ENCODE measurements at places on chromosomes 5 and 9. TPM values are rescaled to one million over a fixed set of nuclear protein-coding genes. Genes with fewer than 3 reads are reported as not detected.

GRCh38 chr9:132787748-132788159 is 90.3 kb downstream of the AK8 start:
- no peak for DNase-seq

- no peak for DNase-seq
Measured at GRCh38 chr5:83487155-83487554, 15.6 kb downstream of the VCAN start.

DNA sequence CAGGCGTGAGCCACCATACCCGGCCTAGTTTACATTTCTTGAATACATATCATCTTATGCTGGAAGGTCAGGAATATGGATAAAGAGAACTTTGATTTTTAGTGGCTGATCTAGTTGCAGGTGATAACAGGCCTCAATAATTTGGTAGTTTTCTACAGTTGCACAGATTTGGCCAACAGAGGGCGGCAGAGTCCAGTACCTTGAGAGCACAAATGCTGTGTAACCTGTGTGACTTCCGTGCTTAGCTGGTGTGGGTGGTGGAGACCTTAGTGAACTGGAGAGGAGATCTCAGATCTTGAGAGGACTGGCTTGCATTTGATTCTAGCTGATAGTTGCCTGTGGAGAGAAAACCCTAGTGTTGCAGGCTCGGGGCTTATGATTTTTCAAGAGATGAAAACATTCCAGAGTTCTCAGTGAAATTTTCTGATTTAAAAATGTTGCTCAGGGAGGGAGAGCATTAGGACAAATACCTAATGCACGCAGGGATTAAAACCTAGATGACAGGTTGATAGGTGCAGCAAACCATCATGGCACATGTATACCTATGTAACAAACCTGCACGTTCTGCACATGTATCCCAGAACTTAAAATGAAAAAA is 17.4 kb upstream of the GPR151 start:
- DNase-seq = peak; percentile 61

DNA sequence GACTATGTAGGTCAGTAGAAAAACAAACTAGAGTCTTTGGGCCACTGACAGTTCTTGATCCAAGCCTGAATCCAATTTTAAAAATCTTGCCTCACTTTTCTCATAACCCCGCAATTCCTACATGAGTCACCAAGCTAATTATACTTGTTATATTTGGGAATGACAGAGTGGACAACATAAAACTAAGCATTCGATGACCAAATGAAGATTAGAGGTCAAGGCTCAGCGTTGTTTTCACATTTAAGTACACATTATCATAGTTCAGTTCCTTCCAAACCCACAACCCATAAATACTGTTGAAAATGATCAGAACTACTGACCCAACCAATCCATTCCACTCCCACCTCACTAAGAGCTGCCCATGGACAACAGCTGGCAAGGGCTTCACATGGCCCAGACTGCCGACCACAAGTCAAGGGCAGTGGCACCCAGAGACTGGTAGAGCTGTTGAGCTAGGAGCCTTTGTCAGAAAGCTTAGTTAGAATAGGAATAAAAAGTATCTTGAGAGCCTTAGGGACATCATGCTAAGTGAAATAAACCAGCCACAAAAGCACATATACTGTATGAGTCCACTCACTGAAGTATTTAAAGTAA is 64.2 kb downstream of the MYO10 start:
- no peak for DNase-seq

FGD3 gene
- not detected for total RNA-seq

DNA sequence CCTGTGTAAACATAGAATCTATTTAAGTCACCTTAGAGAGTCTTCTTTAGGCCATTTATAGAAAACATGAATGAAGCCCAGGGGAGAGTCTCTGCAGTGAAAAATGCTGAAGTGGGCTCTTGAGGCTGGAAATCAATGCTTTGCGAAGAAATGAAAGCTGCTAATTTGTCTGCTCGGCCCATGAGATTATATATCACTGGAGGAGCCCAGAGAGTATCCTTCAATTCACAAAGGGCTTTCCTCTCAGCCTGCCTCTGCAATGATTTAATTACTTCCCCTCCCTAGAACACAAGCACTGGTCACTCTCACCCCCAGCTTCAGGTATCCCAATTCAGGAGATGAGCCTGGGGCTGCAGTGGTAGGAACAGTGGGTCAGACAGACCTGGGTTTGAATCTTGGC is 8.2 kb upstream of the DRD1 start:
- DNase-seq = no peak

FOXI1 gene
- total RNA-seq = not detected

DNA sequence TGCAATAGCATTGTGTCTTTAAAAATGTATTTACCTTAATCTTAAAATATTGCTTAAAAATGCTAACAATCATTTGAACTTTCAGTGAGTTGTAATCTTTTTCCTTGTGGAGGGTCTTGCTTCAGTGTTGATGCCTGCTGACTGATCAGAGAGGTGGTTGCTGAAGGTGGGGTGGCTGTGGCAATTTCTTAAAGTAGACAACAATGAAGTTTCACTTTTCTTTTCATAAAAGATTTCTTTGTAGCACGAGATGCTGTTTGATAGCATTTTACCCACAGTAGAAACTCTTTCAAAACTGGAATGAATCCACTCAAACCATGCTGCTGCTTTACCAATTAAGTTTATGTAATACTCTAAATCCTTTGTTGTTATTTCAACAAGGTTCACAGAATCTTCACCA is 50.8 kb downstream of the NR3C1 start:
- no peak for DNase-seq

DNA sequence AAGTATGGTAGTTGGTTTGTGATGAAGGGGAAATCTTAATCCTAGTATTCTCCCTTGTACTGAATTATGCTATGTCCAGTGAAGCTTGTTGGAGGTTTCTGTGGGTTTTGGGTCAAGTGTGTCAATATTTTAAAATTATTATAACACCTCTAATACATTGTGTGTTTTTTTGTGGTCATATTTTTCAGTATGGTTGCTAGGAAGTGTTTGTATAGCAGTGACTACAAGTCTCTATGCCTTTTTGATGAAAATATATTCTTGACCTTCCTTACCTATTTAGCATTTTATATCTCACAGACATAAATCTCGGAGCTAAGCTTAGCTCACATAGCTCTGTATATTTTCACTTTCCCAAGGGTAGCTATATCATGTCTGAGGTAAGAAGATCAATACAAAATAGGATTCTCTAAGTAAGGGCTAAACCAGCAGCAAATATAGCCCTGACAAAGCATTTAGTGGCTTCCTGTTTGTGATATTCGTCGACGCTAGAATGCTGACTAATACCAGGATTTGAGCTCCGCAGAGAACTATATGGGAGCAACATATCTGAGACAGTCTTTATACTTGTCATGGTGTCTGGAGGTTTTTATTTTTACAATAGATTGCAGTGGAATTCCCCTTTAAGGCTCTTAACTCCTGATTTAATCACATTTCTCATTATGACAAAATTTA is 82.3 kb downstream of the MACIR start:
- DNase-seq = peak; percentile 24

PLCXD3 gene
- not detected for total RNA-seq

DNA sequence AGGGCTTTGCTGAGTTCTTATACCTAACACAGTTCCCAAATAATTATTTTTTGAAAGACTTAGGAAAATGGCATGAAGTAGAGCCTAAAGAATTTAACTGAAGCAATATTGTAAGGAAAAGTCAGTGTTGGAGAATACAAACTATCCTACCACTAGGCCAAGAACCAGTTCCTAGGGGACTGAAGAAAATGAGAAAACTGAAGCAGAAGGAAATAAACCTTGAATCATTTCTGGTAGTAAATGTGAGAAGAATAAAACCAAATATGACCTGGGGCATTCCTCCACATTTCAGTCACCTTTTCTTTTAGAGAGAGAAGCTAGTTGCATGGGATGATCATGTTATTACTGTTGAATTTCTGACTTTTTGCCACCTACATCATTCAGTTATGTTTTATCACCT is 1393.9 kb upstream of the C9orf72 start:
- no peak for DNase-seq

ARHGEF39 gene
- 6.5 TPM for total RNA-seq

- DNase-seq = no peak
Measured at GRCh38 chr5:82164977-82165713, 113.0 kb downstream of the RPS23 start.

PCDHA6 gene
- not detected for total RNA-seq

DNA sequence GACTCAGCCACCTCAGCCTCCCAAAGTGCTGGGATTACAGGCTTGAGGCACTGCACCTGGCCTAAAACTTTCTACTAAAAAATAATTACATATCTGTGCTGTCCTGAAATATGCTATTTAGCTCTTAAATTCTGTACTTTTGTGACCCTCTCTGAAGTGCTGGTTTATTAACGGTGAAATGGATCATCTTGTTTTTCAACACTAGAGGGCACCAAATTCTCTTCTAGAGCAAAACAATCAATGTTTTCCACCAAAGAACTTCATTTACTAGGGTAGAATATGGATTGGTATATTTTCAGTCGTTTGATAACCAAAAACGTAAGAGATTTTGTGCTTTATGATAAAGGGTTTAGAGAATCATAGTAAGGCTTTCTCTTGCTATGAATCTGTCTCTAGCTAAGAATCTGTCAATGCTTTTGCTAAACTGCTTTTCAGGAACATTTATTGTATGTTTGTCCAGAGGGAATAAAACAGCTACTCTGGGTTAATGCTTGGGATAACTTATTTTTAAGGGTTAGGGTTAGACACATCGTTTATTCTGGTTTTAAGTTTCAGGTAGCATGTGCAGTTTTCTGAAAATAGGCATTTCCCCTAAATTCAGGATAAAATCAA is 63.6 kb downstream of the RNF180 start:
- DNase-seq = peak; percentile 49

OR1J2 gene
- total RNA-seq = not detected

- DNase-seq = no peak
Measured at GRCh38 chr5:160185626-160186360, 43.5 kb upstream of the FABP6 start.

DNA sequence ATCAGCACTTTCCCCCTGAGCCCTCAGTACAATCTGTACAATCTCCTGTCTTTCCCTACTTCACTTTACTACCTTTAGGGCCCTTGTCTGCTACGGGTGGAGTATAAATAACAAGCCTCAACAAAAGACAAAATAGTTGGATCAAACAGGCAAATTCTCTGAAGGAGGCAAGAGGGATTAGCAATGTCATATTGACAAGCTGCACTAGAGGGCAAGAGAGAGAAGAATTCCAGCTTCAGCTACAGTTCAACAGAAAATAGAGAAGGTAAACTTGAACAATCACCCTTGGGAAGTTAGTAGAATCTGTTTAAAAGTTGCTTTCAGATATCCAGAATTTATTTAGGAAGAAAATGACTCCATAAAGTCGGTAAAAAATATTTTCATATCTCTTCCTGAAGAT is 68.4 kb upstream of the IZUMO3 start:
- no peak for DNase-seq

- DNase-seq = no peak
Measured at GRCh38 chr5:67901814-67902496, 313.6 kb upstream of the PIK3R1 start.

- DNase-seq = peak; percentile 20
Measured at GRCh38 chr5:1737790-1738405, 61.7 kb downstream of the MRPL36 start.

GRCh38 chr5:117551236-117551635 is 976.6 kb upstream of the SEMA6A start:
- no peak for DNase-seq

FOXD4L4 gene
- total RNA-seq = 0.15 TPM

CDKN2A gene
- 9.3 TPM for total RNA-seq

GRCh38 chr5:53407373-53407772 is 73.1 kb upstream of the FST start:
- DNase-seq = no peak

- DNase-seq = no peak
Measured at GRCh38 chr5:45281081-45281480, 415.1 kb downstream of the HCN1 start.

DNA sequence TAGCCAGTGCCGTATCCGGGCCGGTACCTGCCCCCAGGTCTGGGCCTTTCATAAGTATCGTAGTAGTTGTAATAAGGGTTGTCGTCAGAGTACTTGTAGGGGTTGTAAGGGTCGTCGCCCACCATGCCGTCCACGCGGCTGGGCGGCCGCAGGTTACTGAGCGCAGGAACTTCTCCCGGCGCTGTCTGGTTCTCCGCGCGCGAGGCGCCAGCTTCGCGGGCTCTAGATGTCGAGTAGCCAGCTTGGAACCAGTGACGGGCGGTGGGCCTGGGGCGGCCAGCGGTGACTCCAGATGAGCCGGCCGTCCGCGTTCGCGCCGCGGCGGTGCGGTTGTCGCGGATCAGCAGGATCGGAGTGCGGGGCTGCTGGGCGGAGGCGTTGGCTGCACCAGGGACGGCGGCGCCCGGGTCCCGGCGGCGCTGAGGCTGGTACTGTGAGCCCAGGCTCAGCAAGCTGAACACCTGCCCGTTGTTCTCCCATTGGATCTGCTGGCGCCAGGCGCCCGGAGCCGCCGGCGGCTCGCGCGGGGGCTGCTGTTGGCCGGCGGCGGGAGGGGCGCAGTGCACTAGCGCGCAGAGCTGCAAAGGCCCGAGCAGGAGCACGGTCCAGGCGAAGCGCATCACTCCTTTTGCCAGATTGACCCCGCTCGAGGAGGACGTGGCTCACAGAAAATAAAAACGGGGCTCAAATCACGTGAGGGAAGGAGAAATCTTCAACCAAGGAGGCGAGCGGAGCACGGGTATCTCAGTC is 518 bp downstream of the LOX start:
- peak; percentile 56 for DNase-seq

PCDHA1 gene
- total RNA-seq = not detected

GRCh38 chr9:111821006-111821528 is 26.3 kb upstream of the SHOC1 start:
- DNase-seq = no peak

- no peak for DNase-seq
Measured at GRCh38 chr5:67308988-67309688, 112.5 kb upstream of the CD180 start.

CEL gene
- total RNA-seq = 1.9 TPM

STPG3 gene
- not detected for total RNA-seq

- DNase-seq = no peak
Measured at GRCh38 chr9:125906144-125906543, 159.0 kb downstream of the PBX3 start.

DNA sequence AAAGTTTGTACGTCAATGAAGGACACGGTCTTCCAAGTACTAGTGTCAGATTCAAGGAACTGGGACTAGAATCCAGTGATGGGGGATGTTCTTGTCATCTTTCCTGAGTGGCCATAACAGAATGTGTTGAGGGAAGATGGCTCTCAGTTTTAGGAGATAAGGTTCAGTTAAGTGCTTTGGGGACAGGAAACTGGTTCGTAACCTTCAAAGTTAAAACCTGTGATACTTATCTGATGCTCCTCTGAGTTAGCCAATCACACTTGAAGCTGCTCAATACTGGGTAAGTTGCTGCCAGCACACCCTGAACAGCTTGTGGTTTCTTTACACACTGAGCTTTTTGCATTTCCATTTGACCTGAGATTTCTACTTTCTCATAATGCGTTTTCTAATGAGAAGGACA is 64.4 kb downstream of the PIK3R1 start:
- DNase-seq = no peak

Data from endothelial cell of umbilical vein (primary cell).